ENCODE measurements at places on chromosomes 5 and 9.

- peaks cover 3% of the 10 kb centered on the region for H3K27me3 ChIP-seq
- H3K36me3 ChIP-seq: no peaks in the 10 kb centered on the region
- H3K4me3 ChIP-seq: no peak overlapping the region
- DNase-seq: no peak
- H3K4me1 ChIP-seq: no peaks in the 10 kb centered on the region
Observed at GRCh38 chr9:17614903-17615302, 36.0 kb downstream of the SH3GL2 start.

DNA sequence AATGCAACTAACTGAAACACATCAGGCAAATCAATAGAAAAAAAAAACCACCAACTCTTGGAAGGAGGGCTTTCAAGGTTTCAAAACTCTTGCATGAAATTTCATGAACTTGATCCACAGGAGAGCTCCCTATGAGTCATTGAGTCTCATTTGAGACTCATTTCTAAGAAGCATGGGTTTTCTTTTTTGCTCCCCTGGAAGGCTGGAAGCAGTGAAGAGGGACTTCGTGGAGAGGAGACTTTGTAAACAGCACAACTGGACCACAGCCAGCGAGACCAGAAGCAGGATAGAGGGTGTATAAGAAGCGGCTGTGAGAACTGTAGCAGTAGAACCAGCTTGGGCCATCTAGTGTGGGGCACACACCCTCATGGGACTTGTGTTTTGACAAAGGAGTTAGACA is 41.2 kb upstream of the RAPGEF1 start:
- H3K27ac ChIP-seq: no peak overlapping the region
- H3K4me1 ChIP-seq: peaks cover 12% of the 10 kb centered on the region

DNA sequence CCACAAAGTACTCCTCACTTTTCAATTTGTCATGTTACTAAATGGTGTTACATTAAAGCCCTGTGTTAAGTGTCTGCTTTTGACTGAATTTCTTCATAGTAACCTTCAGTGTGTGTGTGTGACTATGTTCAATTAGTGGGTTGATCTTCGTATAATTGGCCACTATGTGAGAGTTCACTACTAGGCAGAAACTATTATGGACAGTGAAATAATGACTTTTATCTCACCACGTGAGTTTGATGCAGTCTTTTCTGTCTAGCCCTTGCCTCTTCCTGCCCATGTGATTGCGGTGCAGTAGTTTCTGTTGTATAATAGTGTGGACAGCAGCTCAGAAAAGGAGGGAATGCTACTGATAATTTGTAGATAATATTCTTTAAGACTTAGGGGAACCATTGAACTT is 1.8 kb upstream of the MAML1 start:
- H3K27ac ChIP-seq: peak overlapping the region; percentile 62
- H3K4me3 ChIP-seq: no peak overlapping the region
- no peak for DNase-seq
- peaks cover 58% of the 10 kb centered on the region for H3K36me3 ChIP-seq
- peaks cover 30% of the 10 kb centered on the region for H3K4me1 ChIP-seq

- peaks cover 7% of the 10 kb centered on the region for H3K4me1 ChIP-seq
- H3K36me3 ChIP-seq: no peaks in the 10 kb centered on the region
- H3K27ac ChIP-seq: no peak overlapping the region
- no peak overlapping the region for H3K4me3 ChIP-seq
- DNase-seq: no peak
Observed at GRCh38 chr5:55608595-55609349, 74.0 kb upstream of the PLPP1 start.

DNA sequence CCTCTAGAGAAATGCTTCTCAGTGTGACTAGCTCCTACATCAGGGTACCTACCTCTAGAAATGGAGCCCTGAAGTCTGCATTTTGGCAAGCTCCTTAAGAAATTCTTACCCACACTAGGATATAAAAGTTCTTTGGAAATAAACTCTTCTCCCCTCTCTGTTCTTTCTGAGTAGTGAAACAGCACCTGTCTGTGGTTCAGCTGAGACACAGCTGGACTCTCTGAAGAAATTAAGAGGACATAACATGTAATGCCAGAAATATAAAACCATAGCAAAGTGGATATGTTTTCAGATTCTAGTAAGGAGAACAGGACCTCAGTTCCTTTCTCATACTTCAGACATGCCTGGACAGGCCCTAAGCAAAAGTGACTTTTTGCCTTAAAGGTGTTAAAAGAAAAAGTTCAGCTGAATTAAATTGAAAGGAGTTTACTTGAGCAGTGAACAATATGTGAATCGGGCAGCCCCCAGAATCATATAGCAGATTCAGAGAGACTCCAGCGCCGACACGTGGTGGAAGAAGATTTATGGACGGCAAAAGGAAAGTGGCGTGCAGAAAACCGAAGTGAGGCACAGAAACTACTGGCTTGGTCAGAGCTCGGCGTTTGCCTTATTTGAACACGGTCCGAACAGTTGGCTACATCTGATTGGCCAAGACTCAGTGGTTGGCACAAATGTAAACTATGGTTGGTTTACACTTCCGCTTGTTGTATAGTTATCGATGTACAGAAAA is 64.5 kb downstream of the PRKACG start:
- H3K27ac ChIP-seq: no peak overlapping the region
- no peaks in the 10 kb centered on the region for H3K36me3 ChIP-seq
- H3K27me3 ChIP-seq: peaks cover 17% of the 10 kb centered on the region
- peaks cover 26% of the 10 kb centered on the region for H3K4me1 ChIP-seq
- peak; percentile 49 for DNase-seq
- H3K4me3 ChIP-seq: no peak overlapping the region

GRCh38 chr5:135821061-135821801 is 13.2 kb upstream of the SLC25A48 start:
- H3K4me3 ChIP-seq: no peak overlapping the region
- no peak overlapping the region for H3K27ac ChIP-seq
- no peak for DNase-seq
- no peaks in the 10 kb centered on the region for H3K4me1 ChIP-seq
- H3K27me3 ChIP-seq: peaks cover 4% of the 10 kb centered on the region

DNA sequence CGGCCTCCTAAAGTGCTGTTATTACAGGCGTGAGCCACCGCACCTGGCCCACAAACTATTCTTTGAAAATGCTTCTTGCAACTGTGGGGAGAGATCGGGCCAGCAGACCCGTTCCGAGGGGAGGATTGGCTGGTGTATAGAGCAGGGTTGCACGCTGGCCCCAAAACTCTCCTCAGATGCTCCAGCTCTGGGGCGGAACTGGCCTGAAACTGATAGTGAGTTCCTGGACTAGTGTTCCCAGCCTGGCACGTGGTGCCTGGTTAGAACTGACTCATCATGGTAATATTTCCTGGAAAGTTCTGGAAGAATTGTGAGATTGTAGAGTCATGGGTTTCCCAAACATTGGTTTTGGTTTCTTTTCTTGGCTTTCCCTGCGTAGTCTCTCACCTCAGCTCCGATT is 120.5 kb downstream of the FBXL7 start:
- H3K36me3 ChIP-seq: no peaks in the 10 kb centered on the region
- H3K27me3 ChIP-seq: no peaks in the 10 kb centered on the region
- H3K27ac ChIP-seq: no peak overlapping the region
- no peaks in the 10 kb centered on the region for H3K4me1 ChIP-seq
- DNase-seq: no peak
- H3K4me3 ChIP-seq: no peak overlapping the region

GRCh38 chr9:127438394-127438793 is 12.8 kb downstream of the RPL12 start:
- peak overlapping the region; percentile 50 for H3K27ac ChIP-seq
- DNase-seq: no peak
- peaks cover 16% of the 10 kb centered on the region for H3K4me1 ChIP-seq

DNA sequence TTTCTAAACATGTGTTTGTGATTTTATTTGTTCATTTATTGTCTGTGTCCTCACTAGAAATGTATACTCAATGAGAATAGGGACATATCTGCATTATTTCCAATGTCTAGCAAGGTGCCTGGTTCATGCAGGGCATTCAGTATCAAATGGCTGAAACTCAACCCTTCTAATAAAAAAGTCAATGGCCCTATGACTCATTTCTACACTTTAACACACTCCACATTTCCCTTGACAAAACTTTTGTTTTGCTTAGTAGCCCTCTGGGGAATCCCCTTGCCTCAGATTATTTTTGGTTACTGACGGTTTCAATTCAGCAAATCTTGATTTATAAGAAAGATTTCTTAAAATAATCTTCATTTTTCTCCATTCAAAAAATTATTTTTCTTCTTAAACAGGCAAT is 206.0 kb upstream of the DMRTA1 start:
- peak; percentile 23 for DNase-seq
- peaks cover 56% of the 10 kb centered on the region for H3K4me1 ChIP-seq
- peaks cover 5% of the 10 kb centered on the region for H3K27me3 ChIP-seq
- H3K27ac ChIP-seq: no peak overlapping the region
- H3K36me3 ChIP-seq: no peaks in the 10 kb centered on the region
- H3K4me3 ChIP-seq: no peak overlapping the region

DNA sequence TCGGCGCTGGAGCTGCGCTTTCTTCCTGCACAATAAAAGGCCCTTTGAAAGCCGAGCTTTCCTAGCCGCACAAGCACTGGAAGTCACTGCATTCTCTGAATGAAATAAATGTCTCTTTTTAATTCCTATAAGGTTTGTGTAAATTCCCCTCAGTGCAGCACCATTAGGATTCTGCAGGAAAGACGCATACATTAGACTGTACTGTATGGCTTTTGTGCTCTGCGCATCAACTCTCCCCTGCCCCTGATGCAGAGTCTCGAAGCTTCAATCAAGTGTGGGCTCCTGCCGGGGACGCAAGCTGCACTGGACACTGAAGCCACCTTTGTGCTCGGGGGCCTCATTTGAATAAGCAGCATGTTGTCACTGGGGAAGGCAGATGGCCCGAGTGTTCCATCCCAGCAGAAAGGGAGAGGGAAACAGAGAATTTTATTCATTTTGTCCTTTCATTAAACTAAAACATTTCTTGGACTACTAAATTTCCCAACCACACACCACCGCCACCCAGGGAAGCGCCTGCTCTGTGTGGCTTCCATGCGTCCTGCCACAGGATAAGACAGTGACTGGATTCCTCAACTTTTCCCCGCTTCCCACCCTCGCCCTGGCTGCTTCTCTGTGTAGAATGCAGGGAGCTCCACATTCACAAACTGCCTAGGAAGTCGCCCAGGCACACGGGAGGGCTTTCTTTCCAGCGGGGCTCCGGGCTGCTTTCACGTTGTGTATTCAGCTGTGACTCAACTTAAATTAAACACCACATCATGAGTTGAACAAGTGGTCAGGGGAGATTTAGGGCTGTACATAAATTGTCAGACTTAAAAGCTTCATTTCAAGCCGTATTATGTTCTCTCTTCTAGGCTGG is 635.4 kb downstream of the IRX1 start:
- no peak overlapping the region for H3K27ac ChIP-seq
- H3K36me3 ChIP-seq: no peaks in the 10 kb centered on the region
- H3K4me3 ChIP-seq: no peak overlapping the region
- H3K4me1 ChIP-seq: no peaks in the 10 kb centered on the region

- H3K27me3 ChIP-seq: no peaks in the 10 kb centered on the region
- peak overlapping the region; percentile 93 for H3K4me3 ChIP-seq
- H3K36me3 ChIP-seq: peaks cover 26% of the 10 kb centered on the region
- no peak for DNase-seq
Observed at GRCh38 chr5:270340-270739, 1.1 kb upstream of the PDCD6 start.

DNA sequence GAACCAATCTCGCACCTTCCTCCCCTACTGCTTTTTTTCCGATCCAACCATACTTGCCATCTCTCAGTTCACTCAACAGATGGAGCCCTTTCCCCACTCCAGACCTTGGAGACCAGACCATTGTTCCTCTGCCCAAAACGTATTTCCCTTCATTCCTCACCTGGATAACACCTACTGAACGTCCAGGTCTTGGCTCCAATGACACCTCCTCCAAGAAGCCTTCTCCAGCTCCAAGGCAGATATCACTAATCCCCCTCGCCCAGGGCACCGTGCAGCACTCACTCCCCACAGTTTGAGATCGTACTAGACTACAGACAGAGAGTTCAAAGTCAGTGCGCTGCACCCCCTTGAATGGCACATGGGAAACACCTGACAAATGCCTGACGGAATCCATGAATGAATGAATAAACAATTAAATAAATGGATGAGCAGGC is 47.1 kb upstream of the AKNA start:
- no peaks in the 10 kb centered on the region for H3K36me3 ChIP-seq
- no peak overlapping the region for H3K27ac ChIP-seq
- DNase-seq: no peak
- peaks cover 4% of the 10 kb centered on the region for H3K4me1 ChIP-seq
- no peak overlapping the region for H3K4me3 ChIP-seq
- H3K27me3 ChIP-seq: no peaks in the 10 kb centered on the region

DNA sequence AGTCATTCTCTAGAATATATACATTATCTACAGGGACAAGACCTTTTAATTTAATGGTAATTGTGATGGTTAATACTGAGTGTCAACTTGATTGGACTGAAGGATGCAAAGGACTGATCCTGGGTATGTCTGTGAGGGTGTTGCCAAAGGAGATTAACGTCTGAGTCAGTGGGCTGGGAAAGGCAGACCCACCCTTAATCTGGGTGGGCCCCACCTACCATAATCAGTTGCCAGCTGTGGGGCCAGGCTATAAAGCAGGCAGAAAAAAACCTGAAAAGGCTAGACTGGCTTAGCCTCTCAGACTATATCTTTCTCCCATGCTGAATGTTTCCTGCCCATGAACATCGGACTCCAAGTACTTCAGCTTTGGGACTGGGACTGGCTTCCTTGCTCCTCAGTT is 112.2 kb upstream of the SMC2 start:
- no peaks in the 10 kb centered on the region for H3K4me1 ChIP-seq
- no peak overlapping the region for H3K27ac ChIP-seq
- no peak for DNase-seq
- no peak overlapping the region for H3K4me3 ChIP-seq

GRCh38 chr5:71905834-71906711 is 187.0 kb downstream of the CARTPT start:
- DNase-seq: no peak
- no peak overlapping the region for H3K27ac ChIP-seq
- peaks cover 19% of the 10 kb centered on the region for H3K27me3 ChIP-seq
- no peaks in the 10 kb centered on the region for H3K36me3 ChIP-seq

DNA sequence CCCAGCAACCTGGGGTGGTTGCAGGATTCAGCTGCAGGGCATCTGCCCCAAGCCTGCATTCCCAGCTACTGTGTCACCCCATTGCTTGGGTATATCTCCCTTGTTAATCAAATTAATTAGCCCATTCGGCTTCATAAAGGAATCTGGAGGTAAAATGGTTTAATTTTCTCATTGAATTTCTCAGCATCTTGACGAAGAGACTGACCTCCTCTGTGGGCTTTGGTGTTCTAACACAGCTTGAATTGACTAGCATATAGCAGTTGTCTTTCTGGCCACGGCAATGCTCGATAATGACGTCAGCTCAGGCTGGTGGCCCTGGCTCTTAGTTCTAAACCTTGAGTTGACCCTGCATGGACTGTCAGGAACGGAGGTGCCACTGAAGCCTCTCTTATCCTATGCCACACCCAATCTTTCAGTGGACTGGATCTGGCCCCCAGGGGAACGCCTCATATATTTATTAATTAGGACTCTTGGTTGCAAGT is 72.4 kb downstream of the MSX2 start:
- no peaks in the 10 kb centered on the region for H3K36me3 ChIP-seq
- H3K4me1 ChIP-seq: no peaks in the 10 kb centered on the region
- no peak overlapping the region for H3K4me3 ChIP-seq

- no peak overlapping the region for H3K4me3 ChIP-seq
- no peak overlapping the region for H3K27ac ChIP-seq
- peaks cover 3% of the 10 kb centered on the region for H3K4me1 ChIP-seq
- H3K27me3 ChIP-seq: peaks cover 2% of the 10 kb centered on the region
Observed at GRCh38 chr5:143741421-143741820, 70.5 kb upstream of the HMHB1 start.
